EH (cell line): ENCODE measurements at places on chromosomes 11 and 22.

GRCh38 chr22:24457894-24458420 is 30.6 kb downstream of the ADORA2A start:
- DNase-seq: no peak

DNA sequence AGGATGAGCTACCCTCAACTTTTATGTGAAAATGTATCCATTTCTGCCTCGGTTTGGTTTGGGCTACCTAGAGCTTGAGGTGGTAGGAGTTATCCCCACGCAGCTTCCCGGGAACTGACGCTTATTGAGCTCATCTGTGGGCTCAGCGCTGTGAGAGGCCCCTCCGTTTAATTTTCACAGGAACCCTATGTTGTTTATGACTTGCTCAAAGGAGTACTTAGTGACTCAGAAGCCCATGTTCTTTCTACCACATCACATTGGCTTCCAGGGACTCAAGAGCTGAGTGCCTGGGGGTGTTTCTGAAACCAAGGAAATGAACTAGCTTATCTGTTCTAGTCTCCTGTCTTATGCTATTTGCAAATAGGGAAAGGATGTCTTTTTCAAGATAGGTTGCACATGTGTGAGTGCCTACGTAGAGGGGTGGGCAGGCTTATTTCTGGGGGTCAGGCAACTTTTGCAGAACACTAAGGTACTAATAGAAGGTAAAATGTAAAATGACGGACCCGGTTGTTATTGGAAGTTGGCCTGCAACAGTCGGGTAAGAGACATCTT is 40.5 kb downstream of the MICAL2 start:
- DNase-seq: peak; percentile 93

DNA sequence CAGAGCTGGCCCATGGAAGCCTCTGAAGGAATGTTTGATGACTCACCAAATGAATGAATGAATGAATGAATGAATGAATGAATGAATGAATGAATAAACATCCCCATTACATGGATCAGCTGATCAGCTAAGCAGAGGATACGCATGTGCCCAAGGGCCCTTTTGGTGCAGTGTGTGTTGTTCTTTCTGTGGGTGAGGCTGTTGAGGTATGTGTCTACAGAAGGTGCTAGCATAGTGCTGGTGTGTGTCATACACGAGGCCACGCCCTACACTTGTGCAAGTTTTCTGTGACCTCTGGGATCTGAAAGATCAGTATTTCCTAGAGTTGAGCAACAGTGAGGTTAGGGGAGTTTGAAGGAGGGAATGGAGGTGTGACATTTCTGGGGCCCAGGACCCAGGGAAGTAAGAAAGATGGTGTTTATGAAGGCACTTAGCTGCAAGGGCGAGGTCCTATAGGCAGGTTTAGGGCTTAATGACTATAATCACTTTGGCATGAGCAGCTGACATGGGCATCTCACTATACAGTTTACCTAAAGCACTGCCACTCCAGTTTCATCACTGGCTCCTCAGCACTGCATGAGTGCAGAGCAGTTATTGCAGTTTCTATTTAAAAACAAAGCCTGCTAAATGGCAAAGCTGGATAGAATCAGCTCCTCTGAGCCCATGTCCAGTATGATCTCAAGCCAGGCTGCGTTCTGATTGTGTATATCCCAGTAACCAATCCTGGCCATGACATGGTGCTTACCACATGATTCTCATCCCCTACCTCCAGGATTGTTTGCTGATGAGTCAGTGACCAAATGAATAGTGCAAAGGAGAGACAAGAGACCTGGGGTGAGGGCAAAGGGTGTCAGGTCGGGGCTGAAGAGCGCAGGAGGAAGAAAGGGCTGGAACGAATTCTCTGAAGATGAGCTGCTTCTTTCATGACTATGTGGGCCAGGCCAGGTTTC is 36.4 kb upstream of the E2F8 start:
- peak; percentile 12 for DNase-seq

DNA sequence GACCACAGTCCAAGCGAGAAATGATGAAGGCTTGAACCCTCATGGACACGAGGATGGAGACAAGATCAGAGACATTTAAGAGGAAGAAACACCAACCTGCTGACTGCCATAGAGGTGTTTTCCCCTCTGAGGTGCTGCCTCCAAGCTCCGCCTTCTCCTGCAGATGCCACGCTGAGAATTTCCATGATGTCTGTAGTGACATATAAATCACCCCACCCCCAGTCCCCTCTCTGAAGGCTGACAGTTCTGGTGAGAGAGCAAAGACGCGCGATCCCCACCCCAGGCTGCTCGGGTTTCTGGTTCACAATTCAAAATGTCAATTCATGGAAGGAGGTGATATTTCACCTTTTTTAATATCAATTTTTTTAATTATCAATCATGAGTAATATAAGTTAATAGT is 28.2 kb downstream of the LRRC32 start:
- DNase-seq: no peak

GRCh38 chr22:19743651-19744050 is 16.9 kb upstream of the TBX1 start:
- DNase-seq: no peak

- peak; percentile 48 for DNase-seq
These were observed 22.6 kb upstream of the RCN1 start for GRCh38 chr11:32068134-32068870.

DNA sequence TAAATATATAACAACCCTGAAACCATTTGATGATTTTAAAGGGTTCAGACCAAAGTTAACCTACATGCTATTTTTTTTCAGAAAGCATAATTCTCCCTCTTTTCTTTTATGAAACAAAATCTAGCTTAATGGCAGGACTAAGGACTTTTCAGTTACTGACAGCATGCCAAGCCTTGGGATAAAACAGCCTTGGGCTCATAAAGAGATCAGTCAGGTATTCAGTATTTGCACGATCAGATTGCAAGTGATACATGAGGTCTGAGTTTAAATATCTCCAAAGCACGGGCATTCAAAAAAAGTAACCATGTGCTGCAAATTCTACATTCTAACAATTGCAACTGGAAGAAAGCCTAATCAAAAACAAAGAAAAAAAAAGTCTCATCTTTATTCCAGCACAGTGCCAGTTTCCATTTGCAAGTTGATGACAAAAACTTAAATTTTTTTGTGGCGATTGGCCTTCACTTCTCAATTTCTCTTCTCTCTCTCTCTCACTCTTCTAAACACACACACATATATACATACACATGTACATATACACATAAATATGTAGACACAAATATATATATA is 60.1 kb downstream of the CTSC start:
- no peak for DNase-seq

DNA sequence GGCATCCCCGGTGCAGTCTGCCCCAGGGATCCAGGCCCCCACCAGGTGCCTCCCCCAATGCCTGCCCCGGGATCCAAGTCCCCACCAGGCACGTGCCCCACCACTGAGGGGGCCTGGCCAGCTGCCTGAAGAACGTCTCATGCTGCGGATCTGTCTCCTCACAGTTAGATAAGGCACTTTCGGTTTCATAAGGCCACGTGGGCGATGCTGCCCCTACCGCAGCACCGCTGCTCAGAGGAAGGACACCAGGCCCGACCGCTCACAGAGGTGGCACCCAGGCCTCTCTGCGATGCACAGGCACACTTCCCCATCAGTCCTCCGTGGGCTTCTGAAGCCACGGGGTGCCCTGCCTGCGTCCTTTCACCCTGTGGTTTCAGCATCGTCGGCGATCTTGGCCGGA is 68.1 kb upstream of the BID start:
- no peak for DNase-seq

DNA sequence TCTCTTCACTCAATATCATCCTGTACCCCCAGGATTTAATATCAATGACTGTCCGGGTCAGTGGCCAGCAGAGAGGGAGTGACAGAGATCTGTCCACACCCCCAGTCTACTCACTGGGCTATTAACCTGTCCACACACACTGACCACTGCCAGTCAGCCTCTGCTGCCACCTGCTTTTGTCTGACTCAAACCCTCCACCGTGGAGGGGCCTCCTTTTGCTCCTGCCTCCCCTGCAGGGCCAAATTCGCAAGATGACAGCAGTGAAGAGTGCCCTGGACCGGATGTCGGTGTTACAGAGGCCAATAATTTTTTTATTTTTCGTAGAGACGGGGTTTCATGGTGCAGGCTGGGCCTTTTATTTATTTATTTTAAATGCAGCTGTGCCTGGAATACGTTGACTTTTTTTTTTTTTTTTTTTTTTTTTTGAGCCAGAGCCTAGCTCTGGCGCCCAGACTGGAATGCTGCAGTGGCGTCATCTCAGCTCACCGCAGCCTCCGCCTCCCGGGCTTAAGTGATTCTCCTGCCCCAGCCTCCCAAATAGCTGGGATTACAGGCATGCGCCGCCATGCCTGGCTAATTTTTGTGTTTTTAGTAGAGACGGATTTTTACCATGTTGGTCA is 5.1 kb downstream of the PDXP start:
- peak; percentile 75 for DNase-seq

GRCh38 chr11:66922551-66922950 is 35.6 kb downstream of the PC start:
- DNase-seq: no peak

GRCh38 chr11:111344032-111344431 is 35.0 kb downstream of the POU2AF1 start:
- peak; percentile 75 for DNase-seq

- DNase-seq: no peak
These were observed at the start of gene TRPM5 for GRCh38 chr11:2443881-2444820. Gene TRPM5 (minus strand): TSS chr11:2444514. CDS start chr11:2423036, 21,478 bp downstream.

- no peak for DNase-seq
These were observed 134.9 kb downstream of the RBFOX2 start for GRCh38 chr22:35893698-35894097.

GRCh38 chr11:6666302-6667183 is 10.9 kb upstream of the DCHS1 start:
- no peak for DNase-seq

DNA sequence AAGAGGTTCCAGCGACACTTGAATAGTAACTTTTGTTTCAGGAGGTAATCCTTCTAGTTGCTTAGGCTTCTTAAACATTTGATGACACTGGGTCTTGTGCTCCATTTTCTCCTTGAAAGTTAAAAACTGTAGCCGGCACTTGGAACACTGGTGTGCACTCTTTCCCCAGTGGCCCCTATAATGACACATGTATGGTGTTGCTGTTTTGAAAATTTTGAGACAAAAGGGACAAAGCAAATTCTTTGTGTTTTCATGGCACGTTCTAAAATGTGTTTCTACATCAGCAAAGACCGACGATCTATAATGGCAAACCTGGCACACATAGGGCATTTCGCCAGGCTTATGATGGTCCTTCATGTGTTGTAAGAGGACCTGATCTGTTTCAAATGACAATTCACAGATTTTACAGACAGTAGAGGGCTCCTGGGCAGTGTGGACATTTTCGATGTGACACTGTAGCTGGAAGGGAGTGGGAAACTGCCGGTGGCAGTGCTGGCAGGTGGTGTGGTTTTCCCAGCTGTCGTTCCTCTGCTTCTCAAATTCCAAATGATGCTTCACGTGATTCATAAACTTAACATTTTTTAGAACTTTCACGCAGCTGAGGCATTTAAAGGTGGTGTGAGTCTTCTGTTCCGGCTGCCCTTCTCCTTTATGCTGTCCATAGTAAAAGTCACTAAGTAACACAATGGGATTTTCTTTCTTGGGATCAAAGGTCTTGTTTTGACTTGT is 20.5 kb downstream of the ZNF280B start:
- no peak for DNase-seq

GRCh38 chr11:46294365-46295309 is 17.2 kb downstream of the CREB3L1 start:
- peak; percentile 100 for DNase-seq

GRCh38 chr11:129418039-129418438 is 42.4 kb downstream of the BARX2 start:
- no peak for DNase-seq
